ENCODE measurements at places on chromosomes 7 and 10.

DNA sequence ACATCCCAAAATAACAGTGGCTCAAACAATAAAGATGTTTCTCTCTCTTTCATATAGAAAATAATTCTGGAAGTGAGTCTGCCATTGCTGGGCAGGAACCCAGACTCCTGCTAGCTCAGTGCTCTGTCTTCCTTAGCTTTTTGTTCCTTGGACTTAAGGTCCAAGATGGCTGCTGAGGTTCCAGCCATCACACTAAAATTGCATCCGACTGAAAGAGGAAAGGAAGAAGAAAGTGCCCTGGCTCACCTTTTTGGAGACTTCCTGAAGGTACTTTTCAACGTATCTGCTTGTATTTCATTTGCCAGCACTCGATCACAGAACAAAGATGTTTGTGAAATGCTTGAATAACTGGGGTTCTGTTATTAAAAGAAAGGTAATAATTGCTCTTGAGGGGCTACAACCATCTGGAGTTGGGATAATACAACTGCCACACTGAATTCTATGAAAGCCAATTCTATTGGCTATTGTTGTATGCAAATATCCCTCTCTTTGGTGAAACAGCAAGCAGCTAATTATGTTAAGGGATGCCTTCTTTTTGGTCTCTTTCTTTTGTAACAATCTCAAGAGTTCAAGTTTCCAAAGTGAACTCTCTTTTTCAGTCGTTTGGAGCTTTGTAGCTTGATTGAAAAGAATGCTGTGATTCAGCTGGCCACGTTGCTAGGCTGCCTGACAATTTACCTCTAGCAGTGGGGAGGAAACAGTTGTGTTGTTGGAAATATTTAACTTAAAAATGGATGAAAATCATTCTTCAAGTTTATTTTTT lies 83.9 kb downstream of the BAMBI start:
- no peak for DNase-seq

- peak; percentile 12 for DNase-seq
These were observed 8.4 kb downstream of the AQP1 start for GRCh38 chr7:30920021-30920583.

- no peak for DNase-seq
These were observed 154.4 kb downstream of the CACNB2 start for GRCh38 chr10:18294633-18295032.

- DNase-seq, result no peak
These were observed 77.4 kb downstream of the TPST1 start for GRCh38 chr7:66282591-66282935.

- peak; percentile 38 for DNase-seq
These were observed 70.0 kb downstream of the CAMK1D start for GRCh38 chr10:12419262-12419847.

DNA sequence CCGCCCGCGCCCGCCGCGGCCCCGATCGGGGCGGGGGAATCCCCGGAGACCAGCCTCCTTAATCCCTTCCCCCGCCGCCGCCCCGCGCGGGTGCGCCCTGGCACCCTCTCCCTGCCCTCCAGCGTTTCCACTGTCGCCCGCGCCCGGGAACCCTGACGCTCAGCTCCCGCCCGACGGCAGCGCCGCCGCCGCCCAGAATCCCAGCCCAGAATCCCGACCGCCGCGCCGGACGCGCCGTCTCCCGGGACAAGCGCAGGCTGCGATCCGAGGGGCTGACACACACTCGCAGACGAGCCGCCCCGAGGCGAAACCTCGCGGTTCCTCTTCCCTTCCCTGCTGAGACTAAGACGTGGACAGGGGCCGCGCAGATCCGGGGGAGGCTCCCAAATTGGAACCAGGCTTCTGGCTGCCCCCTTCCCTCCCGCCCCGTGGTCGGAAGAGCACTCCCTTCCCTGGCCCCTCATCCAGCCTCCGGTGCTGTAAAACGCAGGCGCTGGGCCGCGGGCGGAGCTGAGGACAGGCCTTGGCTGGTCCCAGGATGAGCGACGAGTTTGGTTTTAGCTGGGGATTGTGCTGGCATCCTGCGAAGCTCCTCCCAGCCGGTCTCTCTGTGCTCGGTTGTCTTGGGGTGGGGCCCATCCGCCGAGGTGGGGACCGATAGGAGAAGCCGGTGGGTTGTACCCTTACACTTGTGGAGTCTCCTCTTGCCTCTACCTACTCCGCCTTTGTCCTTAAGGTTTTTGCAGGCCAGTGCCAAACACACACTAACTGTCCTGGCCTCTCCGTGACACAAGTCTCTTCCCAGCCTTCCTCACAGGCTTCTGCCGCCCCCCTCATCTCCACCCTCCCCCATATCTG lies 1.1 kb downstream of the MARVELD1 start:
- DNase-seq, result no peak

DNA sequence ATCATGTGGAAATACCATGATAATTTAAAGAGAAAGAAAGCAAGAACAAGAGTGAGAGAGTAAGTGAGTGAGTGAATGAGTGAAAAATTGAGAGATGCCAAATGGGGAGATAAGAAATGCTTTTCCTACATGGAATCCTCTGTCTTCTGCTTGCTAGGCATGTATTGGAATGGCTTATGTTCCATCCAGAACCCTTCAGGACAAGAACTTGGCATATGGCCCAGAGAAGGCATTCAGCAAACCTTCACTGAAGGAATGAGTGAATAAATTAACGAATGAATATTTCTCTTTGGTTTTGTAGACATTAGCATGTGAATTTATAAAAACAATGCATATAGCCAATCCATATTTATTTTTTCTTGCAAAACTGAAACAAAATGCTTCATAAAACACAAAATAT lies 162.2 kb downstream of the LRRTM3 start:
- no peak for DNase-seq

DNA sequence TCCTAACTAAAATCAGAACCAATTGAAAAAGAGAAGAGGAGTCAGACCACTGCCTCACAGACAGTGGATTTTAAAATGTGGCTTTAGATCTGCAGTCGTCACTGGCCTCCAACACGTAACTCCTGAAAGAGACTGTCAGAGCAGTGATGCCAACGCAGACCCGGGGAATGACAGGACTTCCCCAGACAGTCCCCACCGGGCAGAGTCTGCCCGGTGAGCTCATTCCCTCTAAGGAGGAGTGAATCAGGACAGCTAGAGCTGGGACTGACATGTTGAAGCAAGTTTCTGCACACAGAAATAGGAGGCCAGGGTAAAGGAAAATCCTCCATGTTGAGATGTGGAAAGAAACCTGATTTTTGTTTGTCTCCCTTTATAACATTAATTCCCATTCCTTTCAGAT lies 105.0 kb downstream of the TES start:
- no peak for DNase-seq

- no peak for DNase-seq
These were observed 273.1 kb upstream of the PITRM1 start for GRCh38 chr10:3445648-3446047.

DNA sequence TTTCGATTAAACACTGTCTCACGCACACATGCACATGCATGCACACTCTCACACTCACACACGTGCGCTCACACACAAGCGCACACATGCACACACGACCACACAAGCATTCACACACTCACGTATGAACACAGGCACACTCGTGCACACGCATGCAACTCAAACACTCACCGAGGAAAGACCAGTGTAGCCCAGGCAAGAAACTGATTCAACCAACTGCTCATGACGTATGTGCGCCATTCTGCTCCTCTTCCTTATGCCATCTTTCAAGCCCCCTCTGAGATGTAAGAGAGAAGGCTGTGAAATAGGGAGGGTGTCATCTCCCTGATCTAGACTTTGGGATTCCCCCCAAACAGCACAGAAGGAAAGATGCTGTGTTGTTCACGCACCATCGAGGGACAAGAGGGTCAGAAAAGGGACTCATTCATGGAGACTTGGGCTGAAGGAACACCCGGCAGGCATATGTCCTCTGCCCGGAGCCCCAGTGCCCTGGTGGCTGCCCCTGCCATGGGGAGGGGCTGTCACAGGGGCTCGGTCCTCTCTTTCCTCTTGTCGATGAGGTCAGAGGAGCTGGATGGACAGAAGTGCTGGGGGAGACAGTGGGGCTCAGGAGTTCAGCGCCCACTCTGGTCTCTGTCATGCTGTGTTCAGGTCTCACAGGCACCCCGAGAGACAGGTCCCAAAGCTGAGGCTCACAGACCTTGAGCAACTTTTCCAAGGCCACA lies 130.1 kb upstream of the SHH start:
- peak; percentile 33 for DNase-seq

DNA sequence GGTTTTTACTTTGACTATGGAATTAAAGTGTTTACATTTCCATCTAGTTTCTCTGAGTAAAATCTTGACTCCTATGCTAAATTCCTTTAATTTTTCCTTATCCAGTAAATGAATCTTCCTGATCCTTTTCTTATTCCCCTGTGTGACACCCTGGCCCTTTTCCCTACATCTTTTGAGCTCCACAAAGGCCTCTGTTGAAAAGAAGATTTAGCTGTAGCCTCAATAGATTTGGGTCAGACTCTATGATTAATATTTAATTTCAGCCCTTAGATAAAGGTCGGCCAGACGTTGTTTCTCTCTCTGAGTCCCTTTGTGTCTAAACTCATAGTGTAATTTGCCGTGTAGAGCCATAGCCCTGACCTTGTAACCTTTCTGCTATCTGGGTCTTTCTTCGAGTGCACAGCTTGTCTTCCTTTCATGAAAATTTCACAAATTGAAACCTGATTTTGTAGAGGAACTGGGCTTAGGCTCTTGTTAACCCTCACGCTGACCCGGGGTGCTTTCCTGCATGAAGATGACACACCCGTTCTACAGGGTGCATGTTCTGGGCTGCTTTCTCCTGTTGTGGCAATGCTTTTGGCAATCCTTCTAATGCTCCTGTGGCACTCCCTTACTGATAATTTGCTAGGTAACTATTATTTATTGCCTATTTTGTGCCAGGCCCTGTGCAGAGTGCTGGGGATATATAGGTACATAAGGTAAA lies 21.2 kb downstream of the LSMEM1 start:
- no peak for DNase-seq

- peak; percentile 60 for DNase-seq
These were observed 193.7 kb downstream of the PTPN20 start for GRCh38 chr10:47104786-47105385.

DNA sequence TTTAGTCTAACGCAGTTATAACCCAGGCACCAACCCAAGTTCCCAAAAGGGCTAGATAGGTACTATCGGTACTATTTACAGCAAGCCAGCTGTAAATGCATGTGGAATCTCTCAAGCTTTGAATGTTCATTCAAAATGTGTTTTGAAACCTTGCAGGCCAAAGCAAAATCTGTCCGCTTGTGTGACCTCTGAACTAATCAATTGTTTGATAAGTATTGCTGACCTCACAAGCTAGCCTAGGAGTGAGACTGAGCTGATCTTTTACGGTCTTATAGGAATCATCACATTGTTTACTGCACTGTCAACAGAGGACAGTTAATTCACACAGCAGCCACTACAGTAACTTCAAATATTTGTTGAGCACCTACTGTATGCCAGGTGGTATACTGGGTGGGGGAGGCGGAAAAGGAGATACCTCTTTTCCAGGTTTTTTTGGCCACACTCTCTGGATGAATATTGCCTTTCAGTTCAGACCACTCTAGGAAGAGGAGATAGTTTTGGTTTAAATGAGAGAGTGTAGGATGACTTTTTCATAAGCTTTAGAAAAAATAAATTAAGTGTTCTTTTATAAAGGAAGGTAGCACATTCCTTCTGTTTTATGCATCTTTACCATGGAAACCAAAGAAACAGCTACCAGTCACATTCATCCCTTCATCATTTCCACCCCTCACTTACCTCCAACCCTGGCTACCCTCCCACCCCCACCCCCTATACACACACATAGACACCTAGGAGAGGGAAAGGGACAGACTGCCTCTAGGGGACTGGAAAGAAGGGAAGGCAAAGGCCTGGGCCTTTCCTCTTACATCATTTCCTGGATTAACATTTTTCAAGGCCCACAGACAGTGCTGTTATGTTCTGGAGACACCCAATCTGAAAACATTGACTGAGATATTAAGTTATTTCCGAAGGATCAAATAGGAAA lies 2.4 kb downstream of the PAPSS2 start:
- no peak for DNase-seq

DNA sequence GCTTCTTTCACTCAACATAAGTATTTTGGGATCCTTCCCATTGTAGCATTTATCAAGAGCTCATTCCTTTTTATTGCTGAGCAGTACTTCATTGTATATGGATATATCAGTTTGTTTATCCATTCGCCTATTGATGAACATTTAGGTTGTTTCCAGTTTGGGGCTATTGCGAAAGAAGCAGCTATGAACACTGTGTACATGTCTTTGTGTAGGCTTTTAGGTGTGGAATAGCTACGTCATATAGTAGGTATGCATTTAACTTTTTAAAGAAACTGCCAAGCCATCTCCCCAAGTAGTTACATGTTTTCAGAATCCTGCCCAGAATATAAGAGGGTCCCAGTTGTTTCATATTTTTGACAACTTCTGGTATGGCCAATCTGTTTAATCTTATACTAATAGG lies 468.1 kb downstream of the IPMK start:
- no peak for DNase-seq

Data from ascending aorta (tissue), 2 donors.